ENCODE measurements at places on chromosomes 6 and 20.

GRCh38 chr6:161486361-161487216, 212.7 kb upstream of the AGPAT4 start:
- no peak for DNase-seq

GRCh38 chr6:168713839-168714238, 272.9 kb downstream of the SMOC2 start:
- no peak for DNase-seq

DNA sequence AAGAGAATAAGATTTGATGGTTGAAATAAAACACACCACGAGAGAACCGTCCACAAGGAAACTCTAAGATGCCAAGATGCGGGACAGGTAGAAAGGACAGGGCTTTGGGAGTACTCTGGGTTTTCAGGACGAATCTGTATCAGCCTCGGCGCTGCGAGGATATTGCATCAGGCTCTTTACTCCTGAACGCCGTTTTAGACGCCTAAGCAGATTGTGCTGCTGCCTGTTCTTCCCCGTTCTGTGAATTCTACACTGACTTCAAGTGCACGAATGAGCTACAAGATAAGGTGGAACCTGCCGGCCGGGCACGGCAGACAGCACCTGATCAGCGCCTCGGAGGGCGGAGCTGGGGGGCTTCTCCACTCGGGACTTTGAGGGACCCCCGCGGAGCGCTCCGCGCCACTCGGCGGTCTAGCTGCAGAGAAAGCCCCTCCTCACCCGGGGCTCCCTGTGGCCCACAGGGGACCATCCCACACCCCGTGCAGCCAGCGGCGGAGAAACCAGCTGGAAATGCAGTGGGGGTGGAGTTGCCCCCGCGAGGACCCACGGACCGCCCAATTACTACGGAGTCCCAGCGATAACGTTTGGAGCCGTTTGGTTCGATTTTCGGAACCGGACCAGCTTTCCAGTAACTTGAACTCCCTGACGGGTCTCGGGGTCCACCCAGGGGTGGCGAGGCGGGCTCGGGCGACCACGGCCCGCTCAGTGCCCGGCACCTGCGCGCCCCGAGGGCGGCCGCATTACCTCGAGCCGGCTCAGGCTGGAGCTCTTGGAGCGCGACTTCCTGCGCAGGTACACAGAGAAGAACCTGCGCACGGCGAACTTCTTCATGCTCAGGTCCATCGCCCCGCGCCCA, 646 bp downstream of the RPS6KA2 start:
- DNase-seq, result no peak

GRCh38 chr6:93586306-93586705, 166.9 kb upstream of the EPHA7 start:
- no peak for DNase-seq

- no peak for DNase-seq
These were observed 69.8 kb downstream of the TMEM170B start for GRCh38 chr6:11607383-11607782.

DNA sequence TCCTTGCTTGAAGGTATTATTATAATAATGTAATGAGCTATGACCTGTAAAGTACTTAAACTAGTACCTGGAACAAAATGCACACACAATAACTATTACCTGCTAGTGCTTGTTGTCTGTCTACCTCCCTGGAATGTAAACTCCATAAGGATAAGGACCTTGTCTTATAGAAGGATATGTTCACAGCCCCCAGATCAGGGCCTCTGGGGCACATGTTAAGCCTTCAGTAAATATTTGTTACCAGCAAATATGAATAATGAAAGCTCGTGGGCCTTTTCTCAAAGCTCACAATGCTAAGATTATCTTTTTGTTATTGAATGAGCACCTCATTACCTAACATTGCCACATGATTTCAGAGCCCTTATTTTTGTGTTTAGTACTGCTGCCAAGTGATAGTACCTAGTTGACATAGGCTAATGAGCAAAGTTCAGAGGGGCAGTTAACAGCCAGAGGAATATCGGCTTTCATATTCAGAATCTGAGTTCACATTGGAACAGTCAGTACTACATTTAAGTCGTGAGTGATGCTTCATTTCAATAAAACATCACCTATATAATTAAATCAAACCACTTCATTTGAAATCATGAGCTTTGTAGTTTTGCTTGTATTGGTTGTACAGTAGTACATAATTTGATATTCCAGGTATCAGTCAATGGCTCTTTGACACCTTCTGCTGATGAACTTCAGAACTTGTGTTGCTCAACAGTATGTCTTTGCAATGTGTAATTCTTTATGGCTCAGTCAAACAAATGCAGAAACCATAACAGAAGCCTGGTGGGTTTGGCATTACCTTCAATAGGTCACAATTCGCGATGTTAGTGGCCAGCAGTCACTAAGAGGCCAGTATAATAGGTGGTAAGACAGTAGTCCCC, 11.8 kb upstream of the SMLR1 start:
- no peak for DNase-seq

- no peak for DNase-seq
These were observed 373.8 kb downstream of the GJA1 start for GRCh38 chr6:121809211-121809610.

DNA sequence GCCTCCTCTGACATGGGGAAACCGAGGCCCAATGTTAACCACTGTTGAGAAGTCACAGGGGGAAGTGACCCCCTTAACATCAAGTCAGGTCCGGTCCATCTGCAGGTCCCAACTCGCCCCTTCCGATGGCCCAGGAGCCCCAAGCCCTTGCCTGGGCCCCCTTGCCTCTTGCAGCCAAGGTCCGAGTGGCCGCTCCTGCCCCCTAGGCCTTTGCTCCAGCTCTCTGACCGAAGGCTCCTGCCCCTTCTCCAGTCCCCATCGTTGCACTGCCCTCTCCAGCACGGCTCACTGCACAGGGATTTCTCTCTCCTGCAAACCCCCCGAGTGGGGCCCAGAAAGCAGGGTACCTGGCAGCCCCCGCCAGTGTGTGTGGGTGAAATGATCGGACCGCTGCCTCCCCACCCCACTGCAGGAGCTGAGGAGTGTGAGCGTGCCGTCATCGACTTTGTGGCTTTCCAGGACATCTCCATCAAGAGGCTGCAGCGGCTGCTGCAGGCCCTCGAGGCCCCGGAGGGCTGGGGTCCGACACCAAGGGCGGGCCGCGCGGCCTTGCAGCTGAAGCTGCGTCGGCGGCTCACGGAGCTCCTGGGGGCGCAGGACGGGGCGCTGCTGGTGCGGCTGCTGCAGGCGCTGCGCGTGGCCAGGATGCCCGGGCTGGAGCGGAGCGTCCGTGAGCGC, 1.6 kb downstream of the TNFRSF6B start:
- no peak for DNase-seq

GRCh38 chr6:91786474-91787184, 1199.8 kb upstream of the MAP3K7 start:
- no peak for DNase-seq

GRCh38 chr6:167690931-167691330, 135.8 kb upstream of the AFDN start:
- no peak for DNase-seq

DNA sequence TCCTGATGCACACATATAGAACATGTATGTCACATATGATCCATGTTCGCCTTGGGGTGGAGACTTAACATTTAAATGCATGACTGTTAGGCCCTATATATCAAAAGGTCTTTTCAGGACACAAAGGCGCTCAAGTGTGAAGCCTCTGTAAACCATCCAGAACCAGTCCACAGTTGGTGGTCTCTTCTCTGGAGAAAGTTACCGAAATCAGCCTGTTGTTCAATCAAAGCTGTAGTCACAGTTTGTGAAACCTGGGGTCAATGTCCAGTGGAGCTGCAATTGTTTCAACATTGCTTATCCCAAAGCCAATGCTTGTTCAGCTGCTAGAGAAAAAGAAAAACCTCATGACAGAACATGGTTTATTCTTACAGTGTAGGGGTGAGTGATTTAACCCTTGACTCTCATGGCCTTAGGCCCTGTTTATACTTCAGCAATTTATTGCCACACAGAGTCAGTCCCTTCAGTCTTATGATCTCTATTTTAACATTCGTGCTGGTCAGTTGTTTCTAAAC, 193.6 kb upstream of the CST7 start:
- no peak for DNase-seq

DNA sequence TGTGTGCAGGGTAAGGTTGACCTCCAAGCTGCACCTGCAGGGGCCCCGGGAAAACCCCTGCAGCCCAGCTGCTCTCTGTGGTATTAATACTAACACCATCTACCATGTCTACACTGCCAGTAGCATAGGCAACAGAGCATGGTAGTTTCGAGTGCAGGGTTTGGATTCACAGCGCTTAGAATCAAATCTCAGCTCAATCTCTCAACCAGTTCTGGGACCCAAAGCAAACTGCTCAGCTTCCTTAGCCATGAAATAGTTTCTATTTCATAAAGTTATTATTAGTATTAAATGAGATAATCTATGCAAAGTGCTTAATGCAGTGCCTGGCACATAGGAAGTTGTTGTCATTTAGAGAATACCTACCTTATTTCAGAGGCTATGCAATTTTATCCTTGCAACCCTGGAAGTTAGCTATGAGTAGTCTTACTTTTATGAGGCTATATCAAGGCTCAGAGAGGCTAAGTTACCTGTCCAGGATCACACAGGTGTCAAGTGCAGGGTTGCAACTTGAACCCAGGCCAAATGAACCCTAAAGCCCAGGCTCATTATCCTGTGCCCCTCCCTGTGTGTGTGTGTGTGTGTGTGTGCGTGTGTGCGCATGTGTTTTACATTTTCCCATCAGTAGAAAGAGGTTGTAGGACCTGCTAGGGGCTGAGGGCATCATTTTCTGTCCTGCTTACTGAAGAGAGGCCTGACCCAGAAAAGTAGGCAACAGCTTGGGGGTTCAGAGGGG, 27.6 kb upstream of the MRPS18A start:
- DNase-seq, result no peak

DNA sequence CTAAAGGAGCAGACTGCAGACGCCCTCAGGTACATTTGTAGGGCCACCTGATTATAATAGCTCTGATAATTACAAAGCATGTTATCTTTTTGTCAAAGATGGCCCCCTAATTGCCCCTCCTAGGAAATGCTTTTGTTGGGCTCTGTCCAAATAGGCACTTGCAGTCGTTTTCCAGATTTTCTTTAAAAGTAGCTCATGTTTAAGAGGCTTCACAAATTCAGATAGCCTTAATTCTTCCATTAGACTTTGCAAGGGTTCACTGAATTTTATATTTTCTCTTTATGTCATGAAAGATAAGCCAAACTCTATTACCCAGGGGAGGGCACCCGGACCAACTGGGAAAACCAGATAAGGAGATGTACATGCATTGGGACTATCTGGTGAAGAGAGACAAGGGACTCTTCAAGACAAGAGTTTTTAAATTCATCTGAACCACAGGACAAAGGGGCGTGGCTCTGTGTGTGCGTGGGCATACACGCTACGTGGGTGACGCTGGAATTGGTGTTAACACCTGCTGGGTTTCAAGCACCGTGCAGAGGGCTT, 95.6 kb downstream of the TOX2 start:
- no peak for DNase-seq

DNA sequence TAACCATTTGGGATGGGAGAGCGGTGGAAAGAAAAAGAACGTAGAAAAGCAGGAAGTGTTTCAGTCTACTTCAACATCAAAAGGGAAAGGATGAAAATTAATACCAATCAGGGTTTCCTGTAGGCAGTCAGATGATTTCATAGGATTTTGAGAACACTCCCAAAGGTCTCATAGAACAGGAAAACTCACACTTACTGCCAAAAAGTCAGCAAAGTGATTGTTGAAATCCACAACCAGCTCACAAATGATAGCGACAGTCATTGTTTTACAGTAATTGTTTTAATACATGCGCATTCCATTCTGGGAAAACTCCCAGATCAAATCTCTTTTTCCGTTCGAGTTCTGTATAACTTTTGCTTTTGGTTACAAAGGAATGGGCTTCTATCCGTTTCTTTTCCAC, 5.3 kb upstream of the CNKSR3 start:
- no peak for DNase-seq

- DNase-seq, result no peak
These were observed 82.0 kb downstream of the SLC35F1 start for GRCh38 chr6:117989086-117989485.

GRCh38 chr6:4114123-4114522, 21.3 kb downstream of the ECI2 start:
- DNase-seq, result no peak

GRCh38 chr6:114008331-114008730, 37.4 kb upstream of the HDAC2 start:
- no peak for DNase-seq

GRCh38 chr20:51121272-51121671, 98.4 kb upstream of the KCNG1 start:
- DNase-seq, result no peak

GRCh38 chr6:157246771-157247484, 76.4 kb downstream of the TMEM242 start:
- no peak for DNase-seq

DNA sequence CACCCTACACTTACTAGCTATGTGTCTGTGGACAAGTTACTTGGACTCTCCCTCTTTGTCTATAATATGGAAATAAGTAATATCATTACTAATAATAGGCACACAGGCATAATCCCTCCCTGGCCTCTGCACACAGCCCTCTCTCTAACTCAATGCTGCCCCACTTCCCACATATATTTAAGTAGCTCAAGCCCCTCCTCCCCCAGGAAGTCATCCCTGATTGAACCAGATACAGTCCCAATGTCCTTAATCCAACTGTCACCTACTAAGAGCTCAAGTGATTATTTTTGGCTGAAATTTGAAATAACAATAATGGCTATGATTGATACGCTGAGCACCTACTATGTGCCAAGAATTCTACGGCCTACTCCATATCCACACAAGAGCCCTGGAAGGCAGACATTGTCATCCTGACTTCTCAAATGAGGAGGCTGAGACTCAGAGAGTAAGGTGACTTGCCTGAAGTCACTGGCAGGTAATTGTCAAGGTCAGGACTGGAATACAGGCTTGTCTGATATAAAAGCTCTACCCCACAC, 29.4 kb downstream of the MRPL14 start:
- no peak for DNase-seq

DNA sequence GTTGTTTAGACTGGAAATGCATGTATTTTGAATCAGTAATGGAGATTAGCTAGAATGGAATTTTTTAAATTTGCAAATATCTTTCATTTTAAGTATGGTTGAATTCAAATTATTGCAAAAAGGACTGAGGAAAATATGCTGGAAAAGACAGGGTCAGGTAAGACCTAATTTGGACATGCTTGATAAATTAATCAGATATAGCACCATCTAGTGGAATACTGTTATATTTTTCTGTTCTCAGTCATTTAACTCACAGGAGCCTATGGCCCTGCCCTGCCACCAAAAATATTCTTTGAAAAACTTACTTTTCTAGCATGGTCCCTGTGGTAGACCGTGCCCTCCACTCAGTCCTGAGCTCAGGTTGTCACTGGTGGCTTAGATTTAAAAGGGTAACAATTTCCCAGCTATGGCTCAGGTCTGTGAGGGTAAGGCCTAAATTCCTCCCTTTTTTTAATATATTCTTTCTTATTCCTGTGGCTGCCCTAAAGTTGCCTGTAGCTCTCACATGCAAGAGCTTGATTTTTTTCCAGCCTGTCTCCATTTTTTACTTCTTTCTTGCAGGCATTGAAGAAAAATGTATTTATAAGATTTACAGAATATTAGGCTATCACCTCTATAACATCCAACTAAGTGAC, 25.3 kb upstream of the KIAA1586 start:
- no peak for DNase-seq
